Heart right ventricle (tissue), 16 donors: ENCODE measurements at places on chromosomes 11 and 22. TPM values are rescaled to one million over a fixed set of nuclear protein-coding genes. Genes with fewer than 3 reads are reported as not detected.

OR52A1 gene
- not detected for total RNA-seq

KRTAP5-7 gene
- not detected for total RNA-seq

HTR3A gene
- total RNA-seq = not detected

KCTD14 gene
- 0.30 TPM for total RNA-seq

TUB gene
- total RNA-seq = 11.6 TPM

PATE1 gene
- total RNA-seq = not detected

WNT11 gene
- total RNA-seq = 5.1 TPM

APOA1 gene
- 69.6 TPM for total RNA-seq

MMP13 gene
- total RNA-seq = not detected

CLP1 gene
- total RNA-seq = 7.4 TPM

GRCh38 chr11:122207921-122208764, 92.1 kb upstream of the BLID start:
- DNase-seq = no peak

DNA sequence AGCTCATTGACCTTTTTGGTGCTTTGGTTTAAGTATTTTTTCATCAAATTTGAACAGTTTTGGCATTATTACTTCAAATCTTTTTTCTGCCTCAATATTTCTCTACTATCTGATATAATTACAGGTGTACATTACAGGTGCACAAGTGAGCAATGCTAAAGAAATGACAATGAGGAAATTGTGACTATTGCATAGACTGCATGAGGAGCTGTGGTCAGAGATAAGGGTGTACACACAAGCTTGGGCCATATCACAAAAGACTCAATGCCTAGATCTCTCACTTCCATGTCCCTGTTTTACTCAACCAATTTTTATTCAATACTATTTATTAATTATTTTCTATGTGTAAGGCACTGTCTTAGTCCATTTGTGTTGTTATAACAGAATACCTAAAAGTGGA, 251.0 kb upstream of the UBASH3B start:
- no peak for DNase-seq

DNA sequence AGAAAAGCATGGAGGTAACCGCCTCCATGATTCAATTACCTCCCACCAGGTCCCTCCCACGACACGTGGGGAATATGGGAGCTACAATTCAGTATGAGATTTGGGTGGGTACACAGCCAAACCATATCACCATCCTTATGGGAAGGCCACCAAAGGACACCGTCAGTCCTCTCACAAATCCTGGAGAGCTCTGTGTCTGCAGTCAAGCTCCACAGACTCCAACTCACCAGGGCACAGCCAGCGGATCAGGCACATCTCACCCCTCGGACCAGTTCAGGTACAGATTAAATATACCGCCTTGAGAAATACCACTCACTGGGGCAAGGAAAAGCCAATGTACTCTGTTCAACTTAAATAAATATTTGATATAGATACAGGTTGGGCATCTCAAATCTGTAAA, 100.3 kb downstream of the MICAL3 start:
- DNase-seq = no peak

- no peak for DNase-seq
Measured at GRCh38 chr11:59358595-59358994, at the start of gene OR5AN1. TSS of gene OR5AN1 (plus strand) at chr11:59358895. CDS start at chr11:59364459, 5,564 bp downstream.

- DNase-seq = no peak
Measured at GRCh38 chr11:71418643-71419042, 29.6 kb downstream of the DHCR7 start.

DNA sequence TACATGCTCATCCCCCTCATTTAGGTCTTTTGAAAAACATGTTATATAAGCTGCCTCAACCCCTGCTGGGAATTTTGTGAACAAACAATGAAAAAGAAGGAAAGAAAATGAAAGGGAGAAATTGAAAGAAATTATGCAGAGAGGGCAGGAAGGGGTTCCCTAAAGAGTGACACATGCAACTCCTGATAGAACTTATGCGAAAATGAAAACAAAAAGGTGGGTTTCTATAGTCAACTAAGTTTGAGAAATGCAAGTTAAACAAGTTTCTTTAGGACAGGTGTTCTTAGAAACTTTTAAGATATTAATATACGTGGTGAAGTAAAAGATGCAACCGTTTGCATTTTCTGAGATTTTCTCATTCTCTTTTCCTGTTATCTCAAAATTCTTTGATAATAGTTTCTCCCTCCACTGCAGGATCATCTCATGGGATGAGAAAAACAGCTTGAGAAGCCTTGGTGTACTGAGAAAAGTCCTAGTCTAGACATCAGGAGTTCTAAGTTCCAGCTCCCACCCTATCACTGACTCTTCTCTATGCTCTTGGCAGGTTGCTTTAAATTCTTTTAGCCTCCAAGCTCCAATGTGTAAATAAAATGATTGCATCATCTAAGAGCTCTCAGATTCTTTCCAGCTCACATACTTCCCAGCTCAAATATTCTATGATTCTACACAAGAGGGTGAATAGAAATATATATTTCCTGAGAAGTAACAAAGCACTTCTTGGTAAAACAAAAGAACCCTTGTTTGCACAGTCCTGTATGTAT, 109.2 kb downstream of the FAM76B start:
- DNase-seq = no peak

- DNase-seq = peak; percentile 92
Measured at GRCh38 chr11:16613512-16614381, 124.7 kb upstream of the C11orf58 start.

DNA sequence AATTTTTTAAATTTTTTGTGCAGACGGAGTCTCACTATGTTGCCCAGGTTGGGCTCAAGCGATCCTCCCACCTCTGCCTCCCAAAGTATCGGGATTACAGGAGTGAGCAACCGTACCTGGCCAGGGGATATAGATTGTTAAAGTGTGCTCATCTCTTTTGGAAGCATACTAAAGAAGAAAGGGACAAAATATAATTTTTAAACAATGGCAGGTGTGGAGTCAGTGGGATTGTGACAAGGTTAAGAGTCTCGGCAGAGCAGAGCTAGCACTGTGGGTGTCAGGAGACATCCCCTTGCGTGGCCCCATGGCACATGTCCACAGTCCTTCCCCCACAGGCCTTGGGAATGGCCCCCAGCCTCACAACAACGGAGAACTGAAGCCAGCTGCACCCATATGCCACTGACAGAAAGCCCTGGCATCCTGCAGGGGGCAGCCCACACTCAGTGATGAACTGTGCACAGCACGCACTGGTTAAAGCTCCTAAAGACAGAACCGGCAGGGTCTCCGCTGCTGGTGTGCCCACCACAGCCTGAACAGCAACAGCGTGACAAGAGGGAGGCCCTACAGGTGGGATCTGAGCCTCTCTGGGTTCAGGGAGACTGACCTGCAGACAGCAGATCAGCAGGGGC, 29.9 kb downstream of the SERPIND1 start:
- DNase-seq = peak; percentile 21

DNA sequence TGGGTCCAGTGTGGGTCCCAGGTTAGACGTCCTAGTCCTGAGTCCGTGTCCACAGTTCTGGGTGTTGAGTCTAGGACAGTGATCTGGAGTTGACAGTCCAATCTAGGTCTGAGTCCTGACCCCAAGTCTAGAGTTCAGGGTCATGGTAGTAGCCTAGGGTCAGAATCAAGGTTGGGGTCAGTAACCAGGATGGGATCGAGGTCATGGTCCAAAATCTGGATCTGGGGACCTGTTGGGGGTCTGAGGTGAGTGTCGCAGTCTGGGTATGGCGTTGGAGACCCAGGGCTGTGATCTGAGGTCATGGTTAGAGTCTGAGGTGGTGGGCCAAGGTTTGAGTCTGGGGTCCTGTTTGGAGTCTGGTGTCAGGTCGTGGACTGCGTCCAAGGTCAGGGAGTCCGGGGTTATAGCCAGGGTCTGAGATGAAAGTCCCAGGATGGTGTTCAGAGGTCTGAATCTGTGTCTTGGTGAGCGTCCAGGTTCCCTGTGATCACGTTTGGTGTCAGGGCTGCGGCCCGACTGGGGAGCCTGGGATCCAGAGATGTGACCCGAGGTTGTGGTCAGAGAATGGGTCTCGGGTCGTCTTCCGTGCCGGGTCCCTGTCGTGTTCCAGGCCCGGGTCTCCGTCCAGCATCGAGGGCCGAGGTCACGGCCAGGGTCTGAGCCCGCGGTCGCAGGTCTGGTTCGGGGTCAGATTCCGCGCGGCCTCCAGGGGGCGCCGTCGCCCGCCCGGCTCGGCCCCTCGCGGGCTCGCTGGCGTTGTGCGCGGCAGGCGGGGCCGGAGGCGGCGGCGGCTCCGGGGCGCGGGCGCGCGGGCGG, 432 bp upstream of the GRK2 start:
- DNase-seq = peak; percentile 70

DNA sequence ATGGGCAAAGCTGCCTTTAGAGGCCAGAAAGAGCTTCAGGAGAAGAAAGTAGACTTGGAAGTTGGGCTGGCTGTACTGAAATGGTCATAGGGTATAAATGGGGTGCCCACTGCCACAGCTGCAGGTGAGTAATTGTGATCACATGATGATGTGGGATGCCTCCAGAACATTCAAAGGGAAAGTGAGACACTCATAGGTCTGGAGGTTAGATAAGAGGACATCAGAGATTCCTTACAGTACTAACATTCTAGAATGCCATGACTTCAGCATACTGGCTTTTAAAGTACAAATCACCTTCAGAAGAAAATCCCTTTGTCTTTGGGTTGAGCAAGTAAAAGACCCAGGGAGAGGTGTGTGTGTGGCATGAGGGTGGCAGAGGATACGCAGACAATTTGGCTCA, 419.2 kb downstream of the TENM4 start:
- DNase-seq = no peak

DNA sequence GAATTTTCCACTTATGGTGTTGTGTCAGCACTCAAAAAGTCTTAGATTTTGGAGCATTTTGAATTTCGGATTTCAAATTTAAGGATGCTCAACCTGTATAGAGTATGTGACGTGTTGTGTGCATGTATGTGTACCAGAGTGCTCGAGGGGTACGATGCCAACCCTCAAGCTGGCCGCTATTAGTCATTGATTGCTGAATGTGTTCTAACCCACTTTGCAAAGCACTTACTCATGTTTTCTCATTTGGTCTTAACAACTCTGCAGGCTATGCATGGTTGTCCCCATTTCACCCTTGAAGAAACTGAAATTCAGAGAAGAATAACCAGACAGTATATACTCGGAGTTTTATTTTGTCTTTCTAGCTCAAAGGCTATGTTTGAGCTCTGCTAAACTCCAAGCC, 196.4 kb upstream of the TENM4 start:
- no peak for DNase-seq

- no peak for DNase-seq
Measured at GRCh38 chr11:67647471-67647870, 3.1 kb downstream of the ACY3 start.

DNA sequence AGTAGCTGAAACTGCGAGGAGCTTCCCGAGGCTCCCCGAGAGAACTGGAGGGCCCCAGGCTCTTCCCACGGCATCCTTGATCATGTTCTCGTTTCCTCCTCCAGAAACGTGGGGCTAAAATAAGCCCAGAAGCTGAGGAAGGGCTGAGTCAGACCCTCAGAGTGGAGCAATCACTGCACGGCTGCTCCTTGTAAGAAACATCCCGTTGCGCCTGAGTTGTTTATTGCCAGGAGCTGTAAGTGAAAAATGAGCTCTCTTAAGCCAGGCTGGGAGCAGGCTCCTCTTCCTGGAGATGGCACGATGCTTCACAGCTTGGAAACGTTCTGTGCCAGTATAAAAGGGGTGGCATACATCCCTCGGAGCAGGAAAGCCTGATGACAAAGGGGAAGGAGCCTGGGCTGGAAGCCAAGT, 47.3 kb upstream of the SYN3 start:
- no peak for DNase-seq

GRCh38 chr11:70108250-70108649, 30.1 kb downstream of the ANO1 start:
- DNase-seq = no peak
